ENCODE measurements at places on chromosomes 11 and 22.

DNA sequence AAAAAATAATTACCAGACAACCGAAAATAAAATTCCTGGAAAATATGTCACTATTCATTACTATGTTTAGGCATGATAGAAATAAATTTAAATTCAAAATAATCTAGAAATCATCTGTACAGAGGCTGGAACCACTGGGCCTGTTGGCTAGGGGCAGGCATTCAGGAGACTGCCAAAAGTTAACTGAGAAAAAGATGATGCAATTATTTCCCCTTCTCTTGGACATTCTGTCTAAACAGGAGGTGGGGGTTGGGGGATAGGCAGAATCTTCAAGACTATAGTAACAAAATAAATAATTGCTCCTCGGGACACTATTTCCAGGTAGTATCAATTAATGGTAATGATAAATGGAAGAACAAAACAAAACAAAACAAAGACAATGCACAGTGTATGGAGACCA lies 14.1 kb downstream of the BTBD10 start:
- DNase-seq = no peak

DNA sequence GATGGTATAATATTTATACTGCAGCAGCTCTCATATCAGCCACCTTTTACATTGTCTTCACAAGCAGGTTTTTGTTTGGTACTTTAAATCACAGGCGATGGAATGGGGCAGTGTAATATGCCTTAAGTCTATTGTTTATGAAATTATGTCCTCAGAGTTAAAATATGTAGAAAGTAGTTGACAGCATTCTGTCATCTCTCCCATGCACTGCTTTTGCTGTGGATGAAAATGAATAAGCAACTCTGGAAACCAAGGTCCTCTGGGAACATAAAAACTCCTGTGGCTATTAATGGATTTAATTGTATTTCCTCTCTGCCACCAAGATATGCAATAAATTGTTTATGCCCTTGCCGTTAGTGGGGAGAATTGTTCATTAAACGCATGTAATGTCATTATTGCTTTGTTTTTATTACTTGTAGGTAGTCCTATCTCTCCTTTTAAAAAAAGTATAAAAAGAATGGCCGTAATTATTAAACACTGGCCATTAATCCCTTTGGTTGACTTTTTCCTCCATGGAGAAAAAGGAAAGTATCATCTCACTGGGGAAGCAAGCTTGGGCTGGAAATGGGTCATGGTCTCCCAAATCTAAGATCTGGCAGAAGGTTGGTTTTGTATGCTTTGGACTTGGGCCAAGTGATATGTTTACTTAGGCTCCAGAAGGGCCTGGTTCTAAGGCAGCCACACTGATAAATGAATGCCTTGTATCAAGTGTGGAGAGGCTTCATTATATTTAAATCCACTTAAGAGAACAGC lies 13.1 kb downstream of the PACS1 start:
- no peak for DNase-seq

DNA sequence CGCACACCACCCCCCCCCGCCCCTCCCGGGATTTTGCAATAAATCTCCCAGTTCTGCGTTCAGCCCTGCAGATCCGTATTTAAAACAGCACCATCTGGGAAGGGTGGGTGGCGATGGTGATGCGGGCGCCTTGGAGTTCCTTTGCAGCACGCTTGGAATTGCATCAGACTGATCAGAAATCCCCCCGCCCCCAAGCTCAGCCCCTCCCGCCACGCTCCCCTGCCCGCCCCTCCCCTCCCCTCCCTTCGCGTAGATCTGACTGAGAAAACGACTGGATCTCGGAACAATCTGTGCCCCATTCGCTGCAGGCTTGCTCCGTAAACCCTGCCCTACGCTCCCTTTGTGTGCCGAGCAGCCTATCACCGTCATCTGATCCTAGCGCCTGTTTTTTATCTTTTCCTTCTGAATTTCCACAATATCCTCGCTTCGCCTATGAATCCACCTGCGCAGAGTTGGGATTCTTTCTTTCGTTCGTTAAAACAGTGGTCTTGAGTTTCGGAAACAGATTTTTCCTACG lies 18.1 kb upstream of the BDNF start:
- DNase-seq = no peak

- DNase-seq = no peak
Measured at GRCh38 chr11:122287401-122287800, 171.4 kb upstream of the BLID start.

DNA sequence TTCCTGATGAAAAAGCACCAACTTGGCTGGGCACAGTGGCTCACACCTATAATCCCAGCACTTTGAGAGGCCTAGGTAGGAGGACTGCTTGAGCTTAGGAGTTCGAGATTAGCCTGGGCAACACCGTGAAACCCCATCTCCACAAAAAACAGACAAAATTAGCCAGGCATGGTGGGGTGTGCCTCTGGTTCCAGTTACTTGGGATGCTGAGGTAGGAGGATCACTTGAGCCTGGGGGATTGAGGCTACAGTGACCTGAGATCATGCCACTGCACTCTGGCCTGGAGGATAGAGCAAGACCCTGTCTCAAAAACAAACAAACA lies 3.0 kb downstream of the HPS4 start:
- no peak for DNase-seq

DNA sequence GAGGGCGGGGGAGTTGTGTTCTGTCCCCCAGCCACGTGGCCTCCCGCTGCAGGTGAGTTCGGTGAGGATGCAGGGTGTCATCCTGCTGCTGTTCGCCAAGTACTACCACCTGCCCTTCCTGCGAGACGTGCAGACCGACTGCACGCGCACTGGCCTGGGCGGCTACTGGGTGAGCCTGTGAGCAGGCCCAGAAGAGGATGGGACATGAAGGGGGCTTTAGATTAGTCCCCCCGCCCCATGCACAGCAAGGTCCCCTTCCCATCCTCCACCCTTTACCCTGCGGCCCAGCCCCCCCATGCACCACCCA lies 4.1 kb downstream of the INPP5J start:
- no peak for DNase-seq

- no peak for DNase-seq
Measured at GRCh38 chr11:71976551-71976950, 22.2 kb upstream of the IL18BP start.
